ENCODE measurements at places on chromosomes 7 and 10.

- DNase-seq, result no peak
Observed at GRCh38 chr7:133912916-133913697, 214.0 kb upstream of the LRGUK start.

GRCh38 chr10:35324196-35324595 lies 12.1 kb upstream of the CCNY start:
- DNase-seq, result no peak

GRCh38 chr7:11153694-11154093 lies 180.0 kb downstream of the PHF14 start:
- DNase-seq, result no peak

GRCh38 chr10:133018491-133018890 lies 69.2 kb upstream of the ADGRA1 start:
- no peak for DNase-seq

DNA sequence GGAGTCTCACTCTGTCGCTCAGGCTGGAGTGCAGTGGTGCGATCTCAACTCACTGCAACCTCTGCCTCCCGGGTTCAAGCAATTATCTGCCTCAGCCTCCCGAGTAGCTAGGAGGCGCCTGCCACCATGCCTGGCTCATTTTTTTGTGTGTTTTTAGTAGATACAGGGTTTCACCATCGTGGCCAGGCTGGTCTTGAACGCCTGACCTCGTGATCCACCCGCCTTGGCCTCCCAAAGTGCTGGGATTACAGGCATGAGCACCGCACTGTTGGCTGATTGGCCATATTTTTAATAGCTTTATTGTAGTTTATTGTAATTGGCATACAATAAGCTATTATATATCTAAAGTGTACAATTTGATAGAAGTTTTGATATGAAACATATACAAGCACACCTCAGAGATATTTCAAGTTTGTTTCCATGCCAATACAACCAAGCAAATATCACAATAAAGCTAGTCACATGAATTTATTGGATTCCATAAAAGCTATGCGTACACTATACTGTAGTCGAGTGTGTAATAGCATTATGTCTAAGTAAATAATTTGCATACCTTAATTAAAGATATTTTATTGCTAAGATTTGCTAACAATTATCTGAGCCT lies 5.6 kb downstream of the PLEKHS1 start:
- DNase-seq, result no peak

DNA sequence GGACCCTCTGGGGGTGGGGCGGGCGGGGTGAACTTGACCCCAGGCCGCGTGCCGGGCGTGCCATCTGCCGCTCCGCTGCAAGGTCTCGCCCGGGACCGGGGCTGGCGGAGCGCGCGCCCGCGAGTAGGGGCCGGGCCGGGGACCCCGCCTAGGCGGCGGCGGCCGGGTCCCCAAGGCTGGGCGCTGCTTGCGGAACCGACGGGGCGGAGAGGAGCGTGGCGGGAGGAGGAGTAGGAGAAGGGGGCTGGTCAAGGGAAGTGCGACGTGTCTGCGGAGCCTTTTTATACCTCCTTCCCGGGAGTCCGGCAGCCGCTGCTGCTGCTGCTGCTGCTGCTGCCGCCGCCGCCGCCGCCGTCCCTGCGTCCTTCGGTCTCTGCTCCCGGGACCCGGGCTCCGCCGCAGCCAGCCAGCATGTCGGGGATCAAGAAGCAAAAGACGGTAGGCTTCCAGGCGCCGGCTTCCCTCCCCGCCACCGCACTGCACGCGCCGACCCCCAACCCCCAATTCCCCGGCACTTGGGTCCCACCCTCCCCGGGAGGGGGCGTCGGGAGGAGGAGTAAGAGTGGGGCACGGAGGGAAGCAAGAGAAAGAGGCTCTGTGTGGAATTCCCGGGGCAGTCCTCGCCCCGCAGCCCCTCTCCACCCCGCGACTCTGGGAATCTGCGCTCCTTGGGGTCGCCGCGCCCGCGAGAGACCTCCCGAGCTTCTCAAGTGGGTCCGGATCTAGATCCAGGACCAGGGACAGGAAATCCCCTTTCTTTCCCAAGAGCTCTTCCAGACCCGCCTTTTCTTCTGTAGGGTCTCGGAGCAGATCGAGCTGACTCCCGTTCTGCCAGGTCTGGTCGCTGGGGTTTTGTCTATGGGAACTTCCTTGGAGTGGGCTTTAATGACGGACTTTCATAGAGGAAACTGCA lies at the start of gene PAPSS2:
Gene PAPSS2 (plus strand): TSS at position 308 of the 913 bp plus-strand sequence. CDS start 104 bp downstream, at position 412.
- DNase-seq, result peak; percentile 57

DNA sequence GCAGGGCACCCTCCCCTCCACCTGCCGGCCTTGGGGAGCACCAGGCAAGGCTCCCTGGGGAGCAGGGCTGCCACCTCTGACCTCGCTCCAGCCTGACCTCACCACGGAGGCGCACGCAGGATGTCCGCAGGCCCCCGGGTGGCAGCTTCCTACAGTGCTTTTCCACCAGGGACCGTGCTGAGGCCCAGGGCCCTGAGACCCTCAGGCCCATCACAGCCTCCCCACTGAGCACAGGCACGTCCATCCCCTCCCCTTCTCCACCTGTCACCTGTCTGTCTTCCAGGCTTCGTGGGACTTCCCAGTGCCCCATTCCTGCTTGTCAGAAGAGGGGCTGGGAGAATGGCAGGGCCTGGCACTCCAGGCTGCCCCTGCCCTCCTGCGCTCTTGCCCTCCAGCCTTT lies 90.1 kb downstream of the LHPP start:
- no peak for DNase-seq

DNA sequence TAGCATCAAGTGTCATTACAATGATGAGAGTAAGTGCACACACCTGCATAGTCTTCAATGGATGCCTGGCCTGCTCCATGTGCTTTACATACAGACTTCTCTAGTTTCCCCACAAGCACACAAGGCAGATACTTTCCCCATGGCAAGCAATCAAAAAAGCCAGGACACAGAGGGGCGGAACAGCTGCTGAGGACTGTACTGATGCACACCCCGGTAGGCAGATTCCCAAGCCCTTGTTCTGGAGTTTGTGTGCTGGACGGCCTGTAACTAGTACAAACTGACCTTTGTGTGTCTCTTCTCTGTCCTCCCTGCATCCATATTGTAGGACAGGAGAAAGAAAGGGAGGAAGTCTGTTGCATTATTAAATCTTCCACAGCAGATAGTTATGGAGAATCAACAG lies 25.8 kb downstream of the UBE2D4 start:
- DNase-seq, result no peak

DNA sequence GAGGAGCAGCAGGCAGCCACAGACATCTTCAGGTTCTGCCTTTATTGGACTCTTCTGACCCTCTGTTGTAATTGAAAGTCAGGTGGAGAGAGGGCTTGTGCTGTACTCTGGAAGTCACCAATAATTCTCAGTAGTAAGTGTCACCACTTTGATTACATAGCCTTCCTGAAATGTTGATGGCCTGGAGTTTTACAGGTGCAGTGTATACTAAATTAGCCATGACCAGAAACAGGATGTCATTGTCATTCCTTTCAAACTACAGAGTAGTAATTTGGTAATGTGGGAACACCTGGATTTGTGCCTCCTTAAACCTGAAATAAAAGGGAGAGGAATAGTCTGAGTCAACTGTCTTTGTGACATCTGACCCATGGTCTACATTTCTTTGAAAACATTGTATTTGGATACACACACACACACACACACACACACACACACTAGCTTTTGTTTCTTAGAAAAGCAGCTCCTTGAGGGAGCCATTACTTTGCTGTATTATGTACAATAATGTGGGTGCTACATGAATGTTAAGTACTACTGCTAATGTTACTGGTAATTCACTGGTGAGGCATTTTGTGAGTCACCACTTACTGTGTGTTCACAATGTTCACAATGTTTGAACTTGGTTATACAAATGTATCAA lies 19.6 kb downstream of the ARL4A start:
- no peak for DNase-seq

DNA sequence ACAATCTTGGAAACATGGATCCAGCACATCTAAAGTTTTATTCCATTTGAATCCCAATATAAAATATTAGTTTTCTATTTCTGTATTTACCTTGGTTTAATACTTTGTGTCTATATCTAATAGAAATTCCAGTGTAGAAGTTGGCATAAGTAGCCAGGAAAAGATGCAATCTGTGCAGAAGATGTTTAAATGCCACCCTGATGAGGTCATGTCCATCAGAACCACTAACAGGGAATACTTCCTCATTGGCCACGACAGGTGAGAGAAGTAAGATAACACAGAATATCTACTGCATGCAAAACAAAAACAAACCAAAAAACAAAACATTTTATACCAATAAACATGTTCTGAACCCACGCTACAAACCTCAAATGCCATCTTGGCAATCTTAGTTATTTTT lies 15.7 kb downstream of the PLEKHS1 start:
- DNase-seq, result no peak

GRCh38 chr10:4371691-4372295 lies 454.2 kb upstream of the AKR1E2 start:
- no peak for DNase-seq

GRCh38 chr10:113030453-113030852 lies 80.4 kb downstream of the TCF7L2 start:
- no peak for DNase-seq

All from GM20000 (cell line).